ENCODE measurements at places on chromosomes 6 and 20.

GRCh38 chr6:75147512-75147911, 58.3 kb downstream of the COL12A1 start:
- DNase-seq: peak; percentile 50

GRCh38 chr6:128275681-128276080, 244.7 kb downstream of the PTPRK start:
- DNase-seq: peak; percentile 28

DNA sequence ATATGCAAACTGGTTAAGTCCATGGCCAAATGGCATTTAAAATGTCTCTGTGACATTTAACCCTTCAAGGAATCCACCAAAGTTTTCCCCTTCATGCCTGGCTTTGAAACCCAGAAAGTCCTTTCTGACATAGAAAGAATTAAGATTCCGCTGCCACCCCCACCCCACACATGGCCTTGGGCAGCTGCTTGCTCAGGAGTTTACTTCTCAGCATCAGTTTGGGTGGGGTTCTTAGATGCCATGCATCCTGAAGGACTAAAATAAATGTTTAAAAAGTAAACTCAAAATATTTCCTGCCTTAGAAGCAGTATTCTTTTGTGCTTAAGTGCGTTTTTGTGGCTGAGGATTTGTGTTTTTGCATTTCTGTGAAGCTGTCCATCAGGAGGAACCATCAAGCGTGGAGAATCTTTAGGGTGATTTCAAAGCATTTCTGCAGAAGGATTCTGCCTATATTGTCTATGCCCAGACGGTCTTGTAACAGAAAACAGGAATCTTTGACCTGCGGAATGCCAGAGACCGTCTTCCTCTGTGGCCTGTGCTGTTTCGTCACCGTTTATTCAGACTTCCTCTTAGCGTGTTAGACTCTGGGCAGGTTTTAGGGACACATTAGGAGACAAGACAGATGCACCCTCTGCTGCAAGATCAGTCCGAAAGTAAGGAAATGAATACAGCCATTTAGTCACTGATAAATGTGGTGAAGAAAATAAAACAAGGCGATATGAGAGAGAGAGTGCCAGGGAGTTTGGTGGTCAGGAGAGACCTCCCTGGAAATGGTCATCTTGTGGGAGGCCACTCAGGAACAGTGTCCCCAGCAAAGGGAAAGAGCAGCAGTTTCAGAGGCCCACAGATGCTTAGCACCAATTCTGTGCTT, 6.2 kb downstream of the DUSP22 start:
- DNase-seq: no peak

DNA sequence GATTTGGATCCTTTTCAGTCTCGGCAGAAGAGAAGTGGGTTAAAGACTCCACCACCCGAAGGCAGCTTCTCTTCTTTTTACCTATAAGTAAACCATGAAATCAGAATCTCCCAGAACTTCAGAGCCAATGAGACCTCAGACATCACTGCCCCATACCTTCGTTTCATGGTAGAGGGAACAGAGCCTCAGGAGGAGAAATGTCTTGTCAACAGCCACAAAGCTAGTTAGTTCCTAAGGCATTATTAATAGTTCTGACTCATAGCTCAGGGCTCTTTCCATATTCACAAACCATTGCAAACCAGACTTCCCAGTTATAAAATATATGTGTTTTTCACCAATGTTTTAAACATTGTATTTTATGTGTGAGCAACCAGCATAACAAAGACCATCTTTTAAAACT, 118.7 kb upstream of the RIPOR2 start:
- DNase-seq: no peak

GRCh38 chr6:137013031-137013430, 31.7 kb downstream of the IL20RA start:
- DNase-seq: no peak

DNA sequence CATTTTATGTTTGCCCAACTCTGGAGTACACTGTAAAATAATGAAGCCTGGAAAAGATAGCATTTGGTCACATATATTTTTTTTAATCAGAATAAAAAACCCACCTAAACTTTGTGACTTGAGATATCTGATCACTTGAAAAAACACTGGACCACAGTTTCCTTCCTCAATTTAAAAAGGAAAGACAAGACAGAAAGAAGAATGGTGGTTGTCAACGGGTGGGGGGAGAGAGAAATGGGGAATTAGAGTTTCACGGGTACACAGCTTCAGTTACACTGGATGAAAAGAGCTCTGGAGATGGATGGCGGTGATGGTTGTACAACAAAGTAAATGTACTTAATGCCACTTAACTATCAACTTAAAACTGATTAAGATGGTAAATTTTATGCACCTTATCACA, 14.7 kb upstream of the DST start:
- DNase-seq: no peak

GRCh38 chr6:55819811-55820210, 55.6 kb downstream of the BMP5 start:
- DNase-seq: no peak

GRCh38 chr6:34573567-34574183, 17.5 kb upstream of the SPDEF start:
- no peak for DNase-seq

DNA sequence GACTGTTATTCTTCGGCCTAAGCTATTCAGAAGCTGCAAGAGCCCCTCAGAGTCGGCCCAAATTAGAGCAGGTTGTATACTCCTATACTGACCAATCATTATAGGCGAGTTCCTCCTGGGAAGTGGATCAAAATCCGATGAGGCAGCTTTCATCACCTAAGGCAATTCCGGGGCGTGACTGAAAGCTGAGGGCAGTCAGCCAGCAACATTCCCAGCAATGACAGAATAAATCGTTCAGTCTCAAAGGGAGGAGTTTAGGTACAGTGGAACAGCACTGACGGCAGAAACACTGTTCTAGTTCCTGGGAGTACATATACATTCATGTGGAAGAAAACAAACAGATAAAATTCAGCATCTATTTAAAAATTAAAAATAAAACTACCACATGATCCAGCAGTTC, 10.8 kb downstream of the HLA-DQB2 start:
- no peak for DNase-seq

DNA sequence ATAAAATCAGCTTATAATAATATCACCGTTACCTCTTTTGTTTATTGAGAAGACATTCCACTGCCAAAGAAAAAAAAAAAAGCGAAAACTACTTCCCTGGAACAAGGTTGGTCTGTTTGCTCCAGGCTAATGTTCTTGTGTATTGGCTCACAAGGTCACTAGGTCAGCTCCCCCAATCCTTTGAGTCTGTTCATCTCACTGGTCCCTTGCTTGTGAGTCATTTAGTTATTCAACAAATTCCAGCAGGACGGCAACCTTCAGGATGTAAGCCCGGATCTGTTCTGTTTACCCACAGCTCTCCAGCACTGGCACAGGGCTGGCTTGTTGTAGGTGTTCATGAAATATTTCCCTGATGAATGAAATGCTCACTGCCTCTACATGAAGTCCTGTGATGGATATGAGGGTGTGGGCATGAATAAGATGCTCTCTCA, 3.3 kb downstream of the ARHGAP40 start:
- no peak for DNase-seq

DNA sequence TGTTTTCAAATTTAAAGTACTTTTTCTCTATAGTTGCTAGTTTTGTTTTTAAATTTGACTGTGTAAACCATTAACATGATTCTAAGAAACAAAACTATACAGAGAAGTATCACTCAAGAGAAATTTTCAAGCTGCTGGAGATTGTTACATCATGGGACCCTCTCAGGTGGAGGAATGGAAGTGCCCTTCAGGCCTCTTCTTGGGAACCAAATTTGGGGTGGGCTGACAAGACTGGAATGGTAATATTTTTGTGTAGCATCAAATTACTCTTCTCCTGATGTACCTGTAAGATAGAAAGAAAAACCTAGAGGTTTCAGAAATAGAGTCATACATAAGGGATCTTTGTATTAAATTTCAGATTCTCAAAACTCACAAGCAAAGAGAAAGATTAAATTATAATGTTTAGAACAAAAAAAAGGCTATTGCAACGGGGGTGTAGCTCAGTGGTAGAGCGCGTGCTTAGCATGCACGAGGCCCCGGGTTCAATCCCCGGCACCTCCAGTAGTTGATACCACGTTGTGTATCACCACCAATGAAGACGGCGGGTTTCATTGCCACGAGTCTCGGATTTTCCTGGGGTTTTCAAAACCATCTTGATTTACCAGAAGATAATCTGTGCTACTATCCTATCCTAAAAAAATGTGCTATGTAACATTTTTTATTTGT, 193.7 kb downstream of the GPX5 start:
- DNase-seq: peak; percentile 84

DNA sequence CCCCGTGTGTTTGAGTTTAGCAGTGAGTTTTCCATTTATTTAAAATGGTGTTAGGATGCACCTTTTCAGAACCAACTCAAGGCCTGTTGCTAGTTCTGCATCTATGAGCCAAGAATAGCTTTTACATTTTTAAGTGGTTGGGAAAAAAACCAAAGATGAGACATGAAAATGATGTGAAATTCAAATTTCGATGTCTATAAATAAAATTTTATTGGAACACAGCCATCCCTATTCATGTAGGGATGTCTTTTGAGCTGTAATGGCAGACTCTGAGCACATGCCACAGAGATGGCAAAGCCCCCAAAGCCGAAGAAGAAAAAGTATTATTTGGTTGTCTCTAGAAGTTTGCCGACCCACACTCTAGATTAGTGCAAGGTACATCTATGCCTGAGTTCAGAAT, 5.0 kb upstream of the NEDD9 start:
- no peak for DNase-seq

DNA sequence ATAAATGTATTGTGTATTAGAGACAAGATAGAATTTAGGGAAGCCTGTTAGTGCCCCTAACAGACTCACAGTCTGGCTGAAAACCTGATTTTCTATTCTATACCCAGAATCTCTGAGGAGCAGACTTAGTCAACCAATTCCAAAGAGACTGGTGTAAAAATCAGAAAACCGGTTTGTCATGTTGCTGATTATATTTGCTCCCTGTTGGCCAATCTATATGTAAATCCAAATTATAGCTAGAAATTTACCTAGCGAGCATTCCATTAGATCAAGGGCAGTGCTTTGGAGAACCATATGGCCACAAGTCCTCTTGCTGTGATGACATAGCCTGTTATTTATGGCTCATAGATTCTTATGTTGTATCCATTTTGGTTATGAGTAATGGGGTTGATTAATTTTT, 4.8 kb downstream of the NFYA start:
- no peak for DNase-seq

DNA sequence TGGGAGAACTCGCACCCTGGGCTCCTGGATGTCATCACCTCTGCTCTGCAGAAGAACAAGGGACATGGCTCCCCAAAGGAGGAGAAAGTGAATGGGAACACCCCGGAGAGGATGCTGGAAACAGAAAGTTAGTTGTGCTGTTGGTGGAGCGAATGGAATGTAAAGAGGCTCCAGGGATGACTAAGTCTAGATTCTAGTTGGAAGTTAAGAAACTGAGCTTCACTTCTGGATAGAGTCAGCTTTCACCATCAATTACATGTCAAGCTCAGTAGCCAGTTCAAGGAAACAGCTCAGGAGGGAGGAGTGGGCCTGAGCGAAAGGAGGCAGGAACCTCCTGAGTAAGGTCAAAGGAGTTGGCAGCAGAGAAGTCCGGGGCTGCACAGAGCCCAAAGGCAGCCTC, 132.1 kb upstream of the ARID1B start:
- DNase-seq: no peak

GRCh38 chr20:40314278-40314677, 374.8 kb downstream of the MAFB start:
- no peak for DNase-seq

DNA sequence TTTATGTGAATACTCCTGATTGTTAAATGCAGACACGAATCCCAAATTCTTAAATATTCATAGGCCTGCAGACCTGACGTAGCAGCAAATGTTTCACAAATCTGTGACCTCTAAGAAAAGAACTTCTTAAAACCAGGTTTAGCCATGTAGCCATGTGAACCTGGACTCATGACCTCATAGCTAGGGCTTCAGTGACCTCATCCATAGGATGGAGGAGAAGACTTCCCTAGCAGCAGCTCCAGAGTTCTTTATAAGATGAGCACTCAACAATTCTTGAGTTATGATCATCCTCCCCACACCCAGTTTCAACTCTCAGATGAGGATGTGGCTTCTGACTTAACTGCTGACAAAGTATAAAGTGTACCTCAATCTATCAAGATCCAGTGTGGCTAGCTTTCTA, 45.8 kb upstream of the TCF21 start:
- DNase-seq: no peak
